ENCODE measurements at places on chromosomes 13 and 19. TPM values are rescaled to one million over a fixed set of nuclear protein-coding genes. Genes with fewer than 3 reads are reported as not detected.

GRIN2D gene
- total RNA-seq, result 1.0 TPM

STRN4 gene
- 74.5 TPM for total RNA-seq

SULT2A1 gene
- total RNA-seq, result not detected

LGALS4 gene
- total RNA-seq, result not detected

PEAK3 gene
- not detected for total RNA-seq

UBE2L5 gene
- total RNA-seq, result not detected

Data from melanocyte of skin (primary cell).